T-helper 17 cell (primary cell): ENCODE measurements at places on chromosomes 3 and 15.

GRCh38 chr15:80838012-80838411, 58.8 kb downstream of the CEMIP start:
- no peak for DNase-seq

DNA sequence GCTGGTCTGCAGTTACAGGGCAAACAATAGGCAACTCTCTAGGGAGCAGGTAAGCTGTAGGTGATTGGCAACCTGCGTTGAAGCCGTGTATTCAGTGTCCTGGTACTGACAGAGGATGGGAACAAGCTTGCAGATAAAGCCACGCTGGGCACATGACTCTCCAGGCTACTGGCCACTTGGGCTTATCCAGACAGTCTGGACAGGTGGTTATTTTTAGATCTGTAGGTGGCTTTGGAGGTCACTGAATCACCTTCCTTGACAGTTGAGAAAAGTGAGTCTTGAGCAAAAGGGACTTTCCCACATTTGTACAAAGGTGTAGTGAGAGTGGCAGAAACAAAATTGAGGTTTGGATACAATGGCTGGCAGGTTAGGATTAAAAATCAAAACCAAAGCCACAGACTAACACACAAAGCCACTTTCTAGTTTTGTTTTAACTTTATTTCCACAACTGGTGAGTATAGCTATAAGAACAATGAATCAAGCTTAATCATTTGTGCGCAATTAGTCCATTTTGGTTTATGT, 22.3 kb upstream of the IL1RAP start:
- no peak for DNase-seq

DNA sequence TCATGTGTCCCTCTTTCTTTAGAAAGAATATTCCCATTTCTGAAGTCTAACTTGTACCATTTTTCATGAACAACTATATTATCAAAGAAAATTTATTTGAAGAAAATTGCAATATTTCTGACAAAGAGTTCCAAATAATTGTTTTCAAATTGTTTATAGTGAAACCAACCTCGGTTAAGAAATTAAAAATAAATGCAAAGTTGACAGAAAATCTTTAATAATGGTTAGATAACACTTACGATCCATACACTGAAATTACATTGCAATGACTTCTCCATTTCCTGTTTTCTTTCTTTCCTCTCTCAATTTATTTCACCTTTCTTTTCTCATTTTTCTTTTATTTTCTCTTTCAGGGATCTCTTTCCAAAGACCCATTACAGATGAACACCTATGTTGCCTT, 125.1 kb downstream of the STAC start:
- no peak for DNase-seq

GRCh38 chr3:69456631-69457030, 70.7 kb upstream of the FRMD4B start:
- no peak for DNase-seq

GRCh38 chr3:105806359-105806758, 62.5 kb downstream of the CBLB start:
- DNase-seq, result no peak

DNA sequence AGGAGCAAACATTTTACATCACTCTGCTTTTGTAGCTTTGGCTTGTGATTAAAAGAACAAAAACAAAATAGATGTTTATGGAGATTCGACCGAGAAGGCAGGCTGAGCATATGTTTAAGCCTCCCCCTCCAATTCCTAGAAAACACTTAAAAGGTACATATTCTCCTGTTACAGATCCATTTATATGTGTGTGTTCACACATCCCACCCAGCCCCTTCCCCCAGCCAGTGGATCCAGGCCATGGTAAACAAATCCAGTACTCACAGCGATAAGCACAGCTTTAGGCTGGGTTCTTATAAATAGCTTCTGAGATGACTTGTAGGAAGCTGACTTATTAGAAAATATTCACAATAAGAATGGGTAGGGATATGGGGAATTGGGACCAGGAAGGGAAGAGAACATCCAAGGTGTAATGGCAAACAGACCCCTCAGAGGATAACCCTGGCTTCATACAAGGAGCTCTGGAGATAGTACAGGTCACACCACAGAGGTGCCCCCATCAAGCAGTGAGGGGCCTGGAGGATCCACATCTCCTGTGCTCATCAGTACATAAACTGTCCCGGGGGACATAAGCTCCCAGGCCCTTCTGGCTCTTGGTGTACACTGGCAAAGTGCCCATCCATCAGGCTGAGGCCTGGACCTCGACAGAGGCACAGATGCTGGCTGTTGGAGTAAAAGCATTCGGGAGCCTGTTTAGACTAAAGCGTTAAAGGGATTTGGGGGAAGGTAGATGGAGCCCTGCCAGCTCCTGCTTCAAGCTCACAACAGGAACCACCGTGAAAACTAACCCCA, 70.0 kb upstream of the UBE2E1 start:
- DNase-seq, result no peak

GRCh38 chr15:98764291-98764690, 116.0 kb downstream of the IGF1R start:
- no peak for DNase-seq

DNA sequence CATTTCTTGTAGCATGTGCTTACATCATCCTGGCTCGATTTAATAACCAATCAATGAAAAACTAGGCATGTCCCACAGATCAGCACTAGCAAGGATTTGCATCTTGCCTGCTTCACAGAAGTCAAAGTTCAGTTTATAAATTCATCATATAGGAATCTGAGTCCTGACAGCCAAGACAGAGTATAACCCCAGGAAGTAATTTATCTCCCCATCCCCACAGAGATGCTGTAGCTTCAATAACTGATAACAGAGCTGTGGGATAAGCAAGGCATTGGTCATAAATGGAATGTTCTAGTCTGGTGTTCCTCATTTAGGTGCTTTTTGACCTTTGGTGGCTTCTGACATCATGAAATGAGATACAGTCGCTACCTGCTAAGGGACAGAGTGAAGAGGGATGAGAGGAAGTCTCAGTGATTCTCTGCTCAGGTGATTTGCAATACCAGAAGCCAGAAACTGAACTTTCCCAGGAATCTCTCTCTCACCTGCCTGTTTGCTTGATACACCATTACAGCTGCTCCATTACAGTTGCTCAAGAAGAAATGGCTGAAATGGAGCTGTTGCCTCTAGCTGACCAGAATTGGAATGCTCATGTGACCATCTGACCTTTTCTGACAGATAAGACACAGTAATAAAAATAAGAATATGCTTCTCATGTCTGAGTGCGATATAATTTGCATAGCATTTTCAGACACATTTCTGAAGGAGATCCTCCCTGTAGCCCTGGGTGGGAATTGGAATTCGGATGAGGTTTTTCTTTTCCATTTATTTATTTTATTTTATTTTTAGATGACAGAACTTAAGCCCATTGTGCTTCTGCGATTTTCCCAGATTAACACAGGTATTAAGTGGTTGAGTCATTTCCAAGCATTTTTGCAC, 217.1 kb upstream of the KCNMB2 start:
- DNase-seq, result no peak

DNA sequence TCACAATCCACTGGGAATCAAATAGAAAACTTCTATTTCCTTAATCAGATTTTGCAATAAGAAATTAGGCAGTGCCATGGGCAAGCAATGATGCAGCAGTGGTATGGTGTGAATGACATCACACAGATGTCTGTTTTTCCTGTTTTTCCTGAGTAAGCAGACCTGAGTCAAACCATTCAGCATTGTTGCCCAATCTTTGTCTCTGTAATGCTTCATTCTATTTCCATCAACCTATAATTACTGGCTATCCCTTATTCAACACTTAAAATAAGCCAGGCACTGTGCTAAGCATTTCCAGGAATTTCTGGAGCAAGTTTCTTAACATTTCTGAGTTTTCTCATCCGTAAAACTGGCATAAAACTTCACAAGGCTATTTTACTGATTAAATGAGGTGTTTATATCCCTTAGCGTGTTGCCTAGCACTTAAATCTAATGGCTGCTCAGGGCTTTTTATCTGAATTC, 11.3 kb upstream of the OXSR1 start:
- DNase-seq, result no peak

- no peak for DNase-seq
Observed at GRCh38 chr3:130276203-130276803, 69.2 kb upstream of the COL6A5 start.

DNA sequence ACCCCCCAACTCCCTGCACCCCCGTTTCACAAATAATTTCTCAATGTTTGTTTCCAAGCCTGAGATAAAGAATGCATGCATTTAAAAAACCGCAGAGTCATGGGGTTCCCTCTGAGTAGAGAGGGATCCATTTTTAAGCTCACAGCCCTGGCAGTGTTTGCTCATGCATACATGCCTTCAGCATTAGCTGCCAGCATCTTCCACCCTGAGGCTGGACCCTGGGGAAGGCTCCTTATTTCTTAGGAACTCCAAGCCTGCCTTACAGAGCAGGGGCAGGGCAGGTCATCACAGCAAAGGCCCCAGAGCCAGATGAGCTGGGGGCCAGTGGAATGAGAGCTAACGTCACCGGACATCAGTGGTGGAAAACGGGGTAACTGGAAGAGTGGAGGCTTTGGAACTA, 31.3 kb downstream of the TLE3 start:
- no peak for DNase-seq

DNA sequence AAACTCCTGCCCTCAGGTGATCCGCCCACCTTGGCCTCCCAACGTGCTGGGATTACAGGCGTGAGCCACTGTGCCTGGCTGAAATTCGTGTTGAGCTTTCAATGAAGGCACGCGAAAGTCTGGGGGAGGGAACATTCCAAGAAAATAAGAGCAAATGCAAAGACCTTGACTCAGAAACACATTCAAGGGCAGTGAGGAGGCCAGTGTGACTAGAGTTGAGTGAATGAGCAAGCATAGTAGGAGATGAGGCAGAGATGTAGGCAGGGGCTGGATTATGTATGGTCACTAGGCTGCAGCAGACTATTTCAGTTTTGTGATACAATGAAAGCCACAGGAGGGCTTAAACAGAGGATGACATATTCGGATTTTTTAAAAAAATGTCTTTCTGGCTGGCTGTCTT, 67.0 kb downstream of the SCN11A start:
- no peak for DNase-seq

DNA sequence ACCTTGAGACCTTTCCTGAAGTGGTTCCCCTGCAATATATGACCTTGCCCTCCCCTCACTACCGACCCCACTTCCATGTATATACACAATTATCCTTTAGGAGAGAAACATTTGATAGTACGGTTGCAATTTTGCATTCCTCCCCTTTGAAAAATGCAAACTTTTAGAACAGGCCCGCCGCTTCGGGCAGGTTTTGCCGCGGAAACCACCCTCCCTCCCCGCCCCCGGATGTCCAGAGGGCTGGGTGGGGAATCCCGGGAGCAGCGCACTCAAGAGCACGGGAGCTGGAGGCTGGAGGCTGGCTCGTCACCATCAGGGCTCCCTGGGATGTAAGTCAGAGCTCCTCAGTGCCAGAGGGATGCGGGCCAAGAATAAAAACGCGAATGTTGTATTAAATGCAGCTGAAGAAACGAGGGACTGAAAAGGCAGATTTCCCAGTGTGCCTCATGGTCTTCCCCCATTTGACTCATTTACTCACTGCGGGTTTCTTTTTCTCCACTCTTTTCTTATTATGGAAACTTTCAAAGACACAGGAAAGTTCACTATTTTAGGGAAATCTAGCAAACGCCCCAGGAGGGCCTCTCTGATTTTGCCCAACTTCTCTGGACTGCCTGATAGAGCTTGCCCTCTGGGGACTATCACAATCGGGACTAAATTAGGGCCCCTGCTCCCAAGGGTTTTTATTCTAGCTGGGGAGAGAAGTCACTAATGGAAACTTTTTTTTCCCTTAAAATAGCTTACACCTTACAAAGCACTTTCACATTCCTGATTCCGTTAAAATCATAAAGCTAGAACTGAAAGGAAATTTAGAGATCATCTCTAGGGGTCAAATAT, 2.9 kb upstream of the USP3 start:
- peak; percentile 28 for DNase-seq

DNA sequence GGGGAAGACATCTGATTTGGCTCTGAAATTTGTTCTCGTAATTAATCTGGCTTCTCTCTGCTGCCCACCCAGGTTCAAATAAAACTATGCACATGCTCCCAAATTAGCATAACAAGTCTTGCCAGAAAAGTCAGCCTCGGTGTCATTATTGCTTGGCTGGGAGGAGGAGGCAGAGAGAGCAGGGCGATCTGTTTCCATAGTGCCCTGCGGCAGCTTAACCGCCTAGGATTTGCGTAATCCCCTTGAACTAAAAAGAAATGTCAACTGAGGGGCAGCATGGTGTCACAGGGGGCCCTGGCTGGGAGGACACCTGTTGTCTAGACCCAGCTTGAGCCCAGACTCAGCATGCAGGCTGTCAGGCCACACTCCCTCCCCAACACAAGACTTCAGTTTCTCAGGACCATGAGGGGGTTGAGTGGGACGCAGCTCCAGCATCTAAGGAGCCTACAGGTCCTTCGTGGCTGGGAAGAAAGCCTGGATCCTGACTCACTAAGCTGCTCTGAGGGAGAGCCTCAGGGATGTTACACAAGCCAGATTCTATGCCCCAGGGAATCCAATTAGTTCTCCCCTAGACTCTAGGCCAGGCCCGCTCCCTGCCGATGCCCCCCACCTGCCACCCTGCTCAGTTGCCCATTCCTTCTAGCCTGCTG, 17.3 kb downstream of the MRPS11 start:
- no peak for DNase-seq

- no peak for DNase-seq
Observed at GRCh38 chr3:134369231-134369741, 5.0 kb downstream of the AMOTL2 start.

DNA sequence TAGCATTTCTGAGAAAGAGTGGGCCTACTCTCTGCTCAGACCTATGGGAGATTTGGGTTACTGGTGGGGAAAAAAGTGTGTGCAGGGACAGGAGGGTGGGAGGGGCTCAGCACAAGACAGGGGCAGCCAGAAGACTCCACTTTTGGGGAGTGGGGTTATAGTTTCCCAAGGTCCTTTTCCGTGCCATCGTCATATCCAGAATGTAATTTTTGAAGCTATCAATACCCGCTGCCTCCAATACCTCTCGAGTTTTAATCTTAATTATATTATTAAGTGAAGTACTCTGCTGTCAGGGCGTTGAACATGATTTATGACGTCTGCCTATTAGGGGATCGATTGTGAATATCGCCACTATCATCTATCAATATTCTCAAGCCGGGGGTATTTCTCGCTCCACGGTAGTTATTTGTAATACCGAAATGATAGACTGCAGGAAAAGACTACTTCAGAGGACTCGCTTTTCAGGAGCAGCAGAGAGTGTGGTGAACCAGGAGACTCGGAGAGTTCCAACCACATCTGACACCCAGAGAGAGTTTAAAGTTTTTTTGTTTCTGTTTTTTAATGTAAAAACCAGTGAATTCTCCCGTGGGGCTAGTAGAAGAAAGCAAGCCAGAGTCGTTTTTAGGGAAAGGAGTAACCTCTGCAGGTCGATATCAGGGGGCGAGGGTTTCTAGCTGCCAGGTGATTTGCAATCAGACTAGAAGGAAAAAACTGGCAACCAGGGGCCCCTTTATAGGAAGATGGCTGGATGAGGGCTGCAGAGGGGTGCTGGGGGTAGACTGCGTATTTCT, 20.6 kb downstream of the NR2F2 start:
- DNase-seq, result no peak

DNA sequence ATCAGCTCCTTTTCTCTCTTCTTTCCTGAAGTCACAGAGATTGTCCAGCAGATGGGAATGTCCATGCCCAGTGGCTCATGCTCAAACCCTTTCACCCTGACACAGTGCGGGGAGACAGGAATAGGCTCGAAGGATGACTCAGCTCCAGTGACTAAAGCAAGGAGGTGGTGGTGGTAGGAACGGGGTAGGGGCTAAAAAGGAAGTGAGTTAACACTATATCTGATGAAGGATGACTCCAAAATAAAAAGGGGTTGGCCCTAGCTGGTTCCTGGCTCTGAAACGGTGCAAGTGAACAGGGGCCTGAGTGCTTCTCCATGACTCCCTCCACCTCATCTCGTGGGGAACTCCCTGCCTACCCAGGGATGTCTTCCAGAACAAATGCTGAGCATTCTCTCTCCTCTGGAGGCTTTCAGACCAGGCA, 167.4 kb upstream of the LPP start:
- DNase-seq, result no peak

- no peak for DNase-seq
Observed at GRCh38 chr3:149042789-149043386, 43.4 kb downstream of the HLTF start.
